NCI-H187 treated with DMSO at 0.1 percent for 48 hours (cell line): ENCODE measurements at places on chromosomes 11 and 22.

- DNase-seq, result no peak
These were observed 4.3 kb downstream of the ZC3H12C start for GRCh38 chr11:110097459-110098012.

DNA sequence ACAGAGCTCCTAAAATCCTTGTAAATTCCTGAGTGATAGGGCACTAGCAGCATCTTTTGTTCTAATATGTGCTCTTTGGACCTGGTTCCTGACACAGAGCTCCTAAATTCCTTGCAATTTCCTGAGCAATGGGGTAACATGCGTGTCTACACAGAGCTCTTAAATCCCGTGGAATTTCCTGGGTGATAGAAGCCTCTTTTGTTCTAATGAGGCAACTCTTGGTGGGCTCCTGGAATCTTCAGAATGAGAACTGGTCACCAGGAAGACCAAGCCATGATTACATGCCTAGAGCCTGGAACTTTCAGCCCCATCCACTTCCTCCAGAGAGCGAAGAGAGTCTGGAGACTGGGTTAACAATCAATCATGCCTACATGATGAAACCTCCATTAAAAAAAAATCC is 19.0 kb downstream of the RSF1 start:
- DNase-seq, result no peak

DNA sequence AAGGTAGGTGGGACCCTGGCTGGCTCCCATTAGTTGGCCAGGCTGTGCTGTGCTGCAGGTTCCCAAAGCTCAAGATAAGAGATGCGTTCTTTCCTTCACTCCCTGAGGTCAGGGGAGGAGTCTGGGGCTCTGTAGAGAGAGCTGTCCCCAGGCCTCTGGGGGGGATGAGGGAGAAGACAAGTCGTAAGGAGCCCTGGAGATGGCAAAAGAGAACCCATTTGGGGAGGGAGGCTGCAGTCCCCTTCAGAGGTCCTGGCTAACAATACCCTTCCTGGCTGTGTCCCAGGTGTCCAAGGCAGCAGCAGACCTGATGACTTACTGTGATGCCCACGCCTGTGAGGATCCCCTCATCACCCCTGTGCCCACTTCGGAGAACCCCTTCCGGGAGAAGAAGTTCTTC is 916 bp downstream of the GNG3 start:
- DNase-seq, result no peak

GRCh38 chr11:16158426-16158994 is 197.8 kb downstream of the SOX6 start:
- DNase-seq, result no peak

DNA sequence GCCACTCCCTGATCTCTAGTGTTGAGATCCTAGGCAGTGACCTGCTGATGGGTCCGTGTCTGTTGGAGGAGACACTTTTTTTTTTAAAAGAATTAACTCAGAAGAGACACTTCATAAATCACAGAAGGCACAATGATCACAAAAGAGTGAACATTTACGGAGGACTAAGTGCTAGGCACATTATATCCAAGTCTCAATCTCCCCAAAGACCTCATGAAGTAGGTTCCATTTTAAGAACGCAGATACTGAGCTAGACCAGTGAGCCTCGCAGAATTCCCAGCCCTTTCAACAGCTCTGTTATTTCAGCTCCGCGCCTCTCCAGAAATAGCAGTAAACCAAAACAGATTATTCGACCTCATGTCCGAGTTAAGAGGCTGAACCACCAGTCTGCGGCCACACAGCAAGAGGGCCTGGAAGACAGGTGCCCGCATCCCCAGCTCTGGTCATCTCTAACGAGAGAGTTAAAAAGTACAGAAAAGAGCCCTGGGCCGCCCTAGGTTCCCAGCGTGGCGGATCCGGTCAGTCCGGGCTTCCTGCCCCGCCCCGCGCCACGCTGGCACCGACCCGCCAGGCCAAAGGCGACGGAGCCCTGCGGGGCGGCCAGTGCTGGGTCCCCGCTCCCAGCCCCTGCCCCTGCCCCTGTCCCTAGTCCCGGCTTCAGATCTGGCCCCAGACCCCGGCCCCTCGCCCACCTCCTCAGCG is 612 bp downstream of the XBP1 start:
- no peak for DNase-seq

DNA sequence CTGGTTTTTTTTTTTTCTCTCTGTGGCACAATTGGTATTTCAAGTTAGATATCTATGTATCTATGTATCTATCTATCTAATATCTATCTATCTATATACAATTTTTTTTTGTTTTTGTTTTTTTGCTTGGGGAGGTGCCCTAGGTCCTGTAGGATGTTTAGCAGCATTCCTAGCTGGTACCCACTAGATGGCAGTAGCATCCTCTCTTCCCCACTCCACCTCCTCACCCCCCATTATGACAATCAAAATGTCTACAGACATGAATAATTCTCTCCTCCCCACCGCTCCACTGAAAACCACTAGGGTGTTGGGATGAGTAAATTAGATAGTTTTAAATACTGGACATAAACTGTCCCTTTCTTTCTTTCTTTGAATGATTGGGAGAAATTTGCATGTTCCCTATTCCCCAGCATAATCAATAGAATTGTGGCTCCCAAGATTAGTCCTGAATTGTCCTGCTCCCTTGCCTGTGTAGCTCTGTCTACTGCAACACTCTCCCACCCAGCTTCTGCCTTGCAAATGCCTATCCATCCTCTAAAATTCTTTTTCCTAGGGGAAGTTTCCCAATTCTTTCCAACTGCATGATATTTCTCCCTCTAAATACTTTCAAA is 1152.4 kb downstream of the LRRC4C start:
- DNase-seq, result peak; percentile 25

DNA sequence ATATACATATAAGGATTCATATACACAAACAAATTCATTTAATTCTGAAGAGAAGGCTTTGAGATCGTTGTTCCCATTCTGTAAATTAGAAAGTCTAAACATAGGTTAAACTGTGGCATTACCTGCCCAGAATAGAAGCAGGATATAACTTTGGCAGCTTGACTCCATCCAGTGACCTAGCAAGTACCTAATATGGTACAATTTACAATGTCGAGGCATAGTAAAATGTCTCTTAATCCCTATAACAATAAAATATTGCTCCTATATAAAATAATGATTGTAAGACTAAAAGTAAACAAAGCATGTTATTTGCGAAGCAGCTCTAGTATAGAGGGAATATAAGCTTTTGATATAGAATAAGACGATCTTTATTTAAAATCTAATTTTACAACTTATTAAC is 756.0 kb downstream of the LUZP2 start:
- DNase-seq, result no peak

- no peak for DNase-seq
These were observed 11.9 kb downstream of the TTLL1 start for GRCh38 chr22:43077121-43077877.

DNA sequence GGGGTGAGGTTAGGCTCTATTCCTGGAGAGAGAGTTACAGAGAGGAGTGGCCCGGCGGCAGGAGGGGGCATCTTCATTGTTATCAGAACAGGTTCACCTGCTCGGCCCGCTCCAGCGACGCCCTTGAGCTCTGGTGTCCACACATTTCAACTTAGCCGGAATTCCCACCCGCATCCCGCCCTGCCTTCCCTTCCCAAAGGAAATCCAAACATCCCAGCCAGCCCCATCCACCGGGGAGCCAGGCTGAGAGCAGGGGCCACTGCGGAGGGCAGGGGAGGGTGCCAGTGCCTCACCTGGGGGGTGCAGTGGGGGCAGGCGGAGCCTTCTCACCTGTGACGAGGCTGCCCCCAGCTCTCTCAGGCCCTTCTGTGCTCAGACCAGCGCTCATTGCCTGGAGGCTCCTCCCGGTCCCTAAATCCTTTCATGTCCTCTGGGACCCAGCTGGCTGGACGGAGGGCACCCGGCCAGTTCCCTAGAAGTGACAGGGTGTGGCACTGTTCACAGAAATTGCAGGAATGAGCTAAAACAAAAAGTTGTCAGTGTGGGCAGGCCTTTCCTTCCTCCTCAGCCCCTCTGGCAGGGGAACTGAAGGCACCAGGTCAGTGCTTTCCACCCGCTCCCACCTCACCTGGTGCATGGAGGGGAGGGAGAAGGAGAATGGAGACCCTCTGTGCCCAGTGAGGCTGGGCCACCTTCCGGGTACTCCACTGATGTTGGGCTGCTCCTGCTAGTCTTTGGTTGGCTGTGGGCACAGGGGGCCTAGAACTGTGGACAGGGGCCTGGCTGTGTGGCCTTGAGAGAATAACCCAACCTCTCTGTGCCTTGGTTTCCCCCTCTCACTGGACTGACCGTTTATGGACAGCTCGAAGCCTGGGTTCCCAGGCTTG is 2.2 kb upstream of the MRGPRG start:
- no peak for DNase-seq

- no peak for DNase-seq
These were observed 12.1 kb downstream of the CWC15 start for GRCh38 chr11:94961255-94961654.

GRCh38 chr11:131833366-131833765 is 463.0 kb downstream of the NTM start:
- DNase-seq, result no peak

DNA sequence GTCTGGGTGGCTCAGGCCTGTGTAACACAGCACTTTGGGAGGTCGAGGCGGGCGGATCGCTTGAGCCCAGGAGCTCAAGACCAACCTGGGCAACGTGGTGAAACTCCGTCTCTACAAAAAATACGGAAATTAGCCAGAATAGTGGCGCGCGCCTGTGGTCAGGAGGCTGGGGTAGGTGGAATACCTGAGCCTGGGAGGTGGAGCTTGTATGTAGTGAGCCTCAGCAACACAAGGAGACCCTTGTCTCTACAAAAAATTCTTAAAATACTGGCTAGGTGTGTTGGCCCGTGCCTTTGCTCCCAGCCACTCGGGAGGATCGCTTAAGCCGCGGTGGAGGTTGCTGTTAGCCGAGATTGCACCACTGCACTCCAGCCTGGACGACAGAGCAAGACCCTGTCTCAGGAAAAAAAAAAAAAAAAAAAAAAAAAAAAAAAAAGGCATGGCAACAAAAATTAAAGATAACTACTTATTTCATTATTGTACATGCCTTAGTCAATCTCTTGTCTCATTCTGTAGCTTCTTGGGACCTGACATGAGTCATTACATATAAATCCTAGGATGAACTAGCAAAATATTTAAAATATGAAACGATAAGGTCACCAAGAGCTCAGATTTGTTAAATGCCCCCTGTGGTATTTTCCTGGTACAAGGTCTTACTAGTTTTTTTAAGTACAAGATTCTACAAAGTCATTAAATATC is 1.1 kb downstream of the TAF1D start:
- DNase-seq, result no peak

DNA sequence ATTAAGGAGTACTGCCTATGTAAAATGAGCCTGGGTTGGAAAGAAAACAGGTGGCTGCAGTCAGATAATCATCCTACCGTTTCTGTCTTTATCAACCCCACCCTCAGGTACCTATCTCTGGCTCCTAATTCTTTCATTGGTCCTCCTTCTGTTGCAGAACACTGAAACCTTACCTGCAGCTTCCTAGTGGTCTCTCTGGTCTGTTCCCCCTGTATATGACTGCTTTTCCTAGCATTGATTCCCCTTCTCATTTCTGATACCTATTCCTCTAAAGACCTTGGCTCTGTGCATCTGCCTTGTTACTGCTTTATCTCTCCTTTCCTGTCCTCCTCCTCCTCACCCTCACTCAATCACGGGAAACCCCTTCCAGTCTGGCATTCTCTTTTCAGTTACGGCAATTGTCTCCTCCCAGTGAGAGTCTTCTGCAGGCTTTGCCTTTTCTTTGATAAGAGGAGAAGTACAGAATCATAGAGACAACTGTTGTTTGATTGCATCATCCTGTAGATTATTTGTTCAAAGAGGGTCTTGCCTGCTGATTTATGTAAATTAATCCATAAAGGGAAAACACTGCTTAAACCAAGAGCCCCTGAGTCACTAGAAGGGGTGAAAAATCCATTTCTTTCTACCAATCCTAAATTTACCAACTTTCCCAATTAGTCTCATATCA is 301.2 kb downstream of the AASDHPPT start:
- no peak for DNase-seq

- no peak for DNase-seq
These were observed 54.4 kb downstream of the SVIP start for GRCh38 chr11:22775248-22775647.

- no peak for DNase-seq
These were observed 61.4 kb downstream of the SLC1A2 start for GRCh38 chr11:35357923-35358322.

GRCh38 chr11:70483917-70484316 is 85.6 kb downstream of the CTTN start:
- DNase-seq, result no peak

DNA sequence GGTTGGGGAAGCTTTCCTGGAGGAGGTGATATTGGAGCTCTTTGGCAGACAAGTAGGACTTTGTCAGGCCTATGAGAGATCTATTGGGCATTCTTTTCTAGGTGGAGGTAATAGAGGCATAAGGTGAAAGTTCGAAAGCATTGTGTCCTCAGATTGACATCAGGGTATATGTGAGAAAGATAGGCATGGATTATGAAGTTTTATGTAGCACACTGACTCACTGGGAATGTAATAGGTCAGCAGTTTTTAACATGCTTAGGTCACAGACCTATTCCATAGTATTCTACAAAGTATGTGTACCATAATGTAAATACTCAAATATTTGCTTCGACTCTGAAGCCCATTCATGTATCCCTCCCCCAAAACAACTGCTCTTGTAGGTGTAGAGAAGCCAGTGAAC is 11.8 kb downstream of the HIKESHI start:
- DNase-seq, result no peak

DNA sequence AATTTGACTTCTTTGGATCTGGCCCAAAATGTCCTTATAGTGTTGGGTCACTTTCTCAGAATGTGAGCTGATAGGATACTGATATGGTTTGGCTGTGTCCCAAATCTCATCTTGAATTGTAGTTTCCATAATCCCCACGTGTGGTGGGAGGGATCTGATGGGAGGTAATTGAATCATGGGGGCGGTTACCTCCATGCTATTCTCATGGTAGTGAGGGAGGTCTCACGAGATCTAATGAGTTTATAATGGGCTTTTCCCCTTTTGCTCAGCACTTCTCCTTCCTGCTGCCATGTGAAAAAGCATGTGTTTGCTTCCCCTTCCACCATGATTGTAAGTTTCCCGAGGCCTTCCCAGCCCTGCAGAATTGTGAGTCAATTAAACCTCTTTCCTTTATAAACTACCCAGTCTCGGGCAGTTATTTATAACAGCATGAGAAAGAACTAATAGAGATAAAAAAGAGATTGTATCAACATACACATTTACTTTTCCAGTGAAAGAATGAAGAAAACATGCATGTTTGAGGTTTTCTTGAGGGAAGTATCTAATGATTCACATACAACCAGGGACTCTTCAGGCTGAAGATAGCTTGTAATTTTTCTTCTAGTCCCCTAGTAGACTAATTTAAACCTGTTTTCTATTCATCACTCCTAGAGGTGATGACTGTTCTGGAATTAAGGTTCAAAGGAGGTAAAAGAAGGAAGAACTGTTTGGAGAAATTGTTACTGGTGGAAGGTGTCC is 17.3 kb upstream of the CSTF3 start:
- no peak for DNase-seq

- DNase-seq, result no peak
These were observed 1112.4 kb downstream of the JRKL start for GRCh38 chr11:97502201-97502600.

GRCh38 chr11:61482513-61482912 is 26.0 kb upstream of the LRRC10B start:
- DNase-seq, result no peak
